ENCODE measurements at places on chromosomes 12 and 14. TPM values are rescaled to one million over a fixed set of nuclear protein-coding genes. Genes with fewer than 3 reads are reported as not detected.

DNA sequence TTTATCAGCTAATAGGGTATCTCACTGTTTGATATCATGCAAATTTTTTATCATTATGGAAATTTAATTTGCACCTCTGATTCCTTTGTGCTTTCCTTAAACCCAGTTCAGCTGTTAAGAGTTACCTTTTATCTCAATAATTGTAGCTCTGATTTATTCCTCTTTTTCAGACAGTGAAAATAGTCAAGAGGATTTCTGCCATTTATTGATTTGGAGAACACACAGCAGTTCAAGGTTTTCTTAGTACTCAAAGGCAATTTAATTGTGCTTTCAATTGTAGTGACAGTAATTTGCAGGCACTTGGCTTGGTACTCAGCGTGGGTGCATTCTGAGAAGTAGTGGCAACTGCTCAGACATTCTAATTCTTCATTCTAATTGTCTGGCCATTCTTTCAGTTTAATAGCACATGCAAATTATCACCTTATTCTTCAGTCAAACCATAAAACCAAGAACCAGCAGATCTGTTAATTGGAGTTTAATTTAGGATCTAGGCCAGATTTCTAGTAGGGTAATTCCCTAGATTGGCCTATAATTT lies 709.3 kb downstream of the RPS29 start:
- no peak for DNase-seq

- peak; percentile 36 for DNase-seq
These were observed 45.8 kb downstream of the NINJ2 start for GRCh38 chr12:617304-617915.

DNA sequence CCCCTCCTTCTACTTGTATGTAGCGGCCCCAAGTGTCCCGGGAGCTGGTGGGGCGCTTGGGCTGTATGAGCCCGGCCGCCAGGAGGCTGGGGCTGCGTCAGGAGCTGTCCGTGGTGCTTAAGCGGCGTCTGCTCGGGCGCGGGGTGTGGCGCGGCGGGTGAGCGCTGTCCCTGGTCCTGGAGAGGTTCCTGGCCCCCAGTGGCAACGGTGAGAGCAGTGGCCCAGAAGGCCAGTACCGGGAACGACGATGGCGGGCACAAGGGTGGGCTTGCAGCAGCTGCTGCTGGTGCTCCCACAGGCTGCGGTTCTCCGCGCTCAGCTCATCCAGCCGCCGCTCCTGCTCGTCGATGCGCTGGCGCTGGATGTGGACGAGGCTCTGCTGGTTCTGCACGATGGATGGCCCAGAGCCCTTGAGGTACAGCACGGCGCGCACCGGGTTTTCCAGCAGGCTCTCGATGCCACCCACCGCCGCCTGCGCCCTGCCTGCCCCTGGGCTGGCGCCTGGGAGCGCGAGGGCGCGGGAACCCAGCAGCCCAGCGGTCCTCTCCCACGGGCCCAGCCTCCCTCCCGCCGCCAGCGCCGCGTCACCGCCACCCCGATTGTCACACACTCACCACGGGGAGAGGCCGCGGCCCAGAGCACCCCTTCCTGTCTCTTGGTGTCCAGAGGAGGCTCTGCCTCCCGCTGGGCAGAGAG lies 41.9 kb upstream of the FKBP4 start:
- peak; percentile 10 for DNase-seq

GRCh38 chr12:103813949-103814348 lies 27.1 kb downstream of the NT5DC3 start:
- no peak for DNase-seq

DNA sequence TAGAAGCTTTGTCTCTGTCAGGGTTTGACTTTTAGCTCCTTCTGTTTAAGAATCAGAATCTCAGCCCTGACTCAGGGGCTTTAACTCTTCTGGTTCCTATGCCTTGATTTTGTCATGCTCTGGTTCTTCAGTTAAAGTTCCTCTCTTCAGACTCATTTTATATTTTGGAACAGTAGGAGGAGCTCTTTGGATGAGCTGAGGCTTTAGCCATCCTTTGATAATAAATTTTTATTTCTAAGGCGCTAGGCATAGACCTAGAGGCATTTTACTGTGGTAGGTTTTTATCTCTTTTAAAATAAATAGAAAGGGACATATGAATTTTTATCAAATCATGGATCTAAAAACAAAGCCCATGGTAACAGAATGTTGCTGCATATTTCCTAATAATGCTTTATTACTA lies 51.7 kb downstream of the ATP23 start:
- no peak for DNase-seq

DNA sequence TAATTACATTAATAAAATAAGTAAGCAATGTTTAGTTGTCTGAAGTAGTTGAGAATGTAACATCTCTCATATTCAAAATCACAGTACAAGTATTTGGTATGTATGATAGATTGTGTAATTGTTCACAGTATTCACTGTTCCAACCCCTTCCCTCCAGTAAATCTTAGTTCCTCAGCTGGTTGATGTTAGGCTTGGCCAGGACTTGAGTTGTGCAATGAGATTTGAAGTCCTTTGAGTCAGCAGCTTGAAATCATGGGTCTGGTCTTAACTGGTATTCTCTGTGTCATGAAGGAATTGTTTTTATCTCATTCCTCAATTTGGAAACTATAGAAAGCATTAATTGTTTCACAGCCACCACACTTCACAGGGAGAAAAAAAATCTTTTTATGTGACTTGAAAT lies 477.1 kb downstream of the FSCB start:
- DNase-seq = no peak

DNA sequence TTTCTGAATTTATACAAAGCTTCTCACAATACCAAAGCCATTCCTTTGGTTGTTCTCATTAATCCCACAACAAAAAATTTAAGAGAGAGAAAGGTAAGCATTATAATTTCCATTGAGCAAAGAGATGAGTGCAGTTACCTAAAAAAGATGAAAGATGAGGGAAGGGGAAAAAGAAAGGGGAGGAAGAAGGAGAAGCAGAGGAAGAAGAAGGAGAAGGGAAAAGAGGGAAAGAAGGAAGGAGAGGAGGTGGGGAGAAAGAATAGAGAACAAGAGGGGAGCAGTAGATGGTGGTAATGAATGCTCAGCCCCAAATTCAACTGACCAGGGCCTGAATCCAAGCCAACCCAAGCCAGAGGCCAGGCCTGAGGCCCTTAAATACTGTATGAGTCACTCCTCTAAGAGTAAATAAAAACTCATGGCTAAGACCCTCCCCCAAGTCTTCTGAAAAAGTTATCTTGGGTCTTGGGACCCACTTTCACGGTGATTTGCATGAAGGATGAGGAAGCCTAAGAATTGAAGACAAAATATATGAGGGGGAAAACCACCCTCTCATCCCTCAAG lies 144.6 kb downstream of the ITPR2 start:
- DNase-seq = no peak

DNA sequence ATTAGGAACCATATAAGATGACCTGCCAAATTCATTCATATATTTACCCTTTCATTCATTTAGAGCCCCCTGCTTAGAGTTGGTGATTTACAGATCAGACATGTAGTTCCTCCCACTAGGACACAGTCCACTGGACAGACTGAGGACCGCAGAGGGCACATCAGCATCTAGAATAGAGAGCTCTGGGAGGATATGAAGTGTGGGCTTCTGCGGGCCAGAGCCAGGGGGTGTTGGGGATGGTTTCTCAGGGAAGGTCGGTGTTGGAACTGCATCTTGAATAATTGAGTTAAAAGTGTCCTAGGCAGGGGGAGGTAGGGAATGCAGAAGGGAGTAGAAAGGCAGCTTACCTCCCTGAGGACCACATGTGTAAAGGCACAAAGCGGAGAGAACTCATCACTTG lies 42.9 kb downstream of the KLC1 start:
- DNase-seq = no peak

RILPL2 gene
- 1.8 TPM for total RNA-seq

LPAR5 gene
- total RNA-seq = 0.49 TPM

CSAD gene
- total RNA-seq = 0.68 TPM

CFAP73 gene
- total RNA-seq = not detected

DEGS2 gene
- total RNA-seq = 0.75 TPM

GZMH gene
- total RNA-seq = not detected

KRT1 gene
- not detected for total RNA-seq

PTPRQ gene
- not detected for total RNA-seq

ATP6V1D gene
- total RNA-seq = 126 TPM

MAP3K9 gene
- 5.0 TPM for total RNA-seq

KCNMB4 gene
- 1.4 TPM for total RNA-seq
